Spleen (tissue), 13 donors: ENCODE measurements at places on chromosomes 1 and 21.

DNA sequence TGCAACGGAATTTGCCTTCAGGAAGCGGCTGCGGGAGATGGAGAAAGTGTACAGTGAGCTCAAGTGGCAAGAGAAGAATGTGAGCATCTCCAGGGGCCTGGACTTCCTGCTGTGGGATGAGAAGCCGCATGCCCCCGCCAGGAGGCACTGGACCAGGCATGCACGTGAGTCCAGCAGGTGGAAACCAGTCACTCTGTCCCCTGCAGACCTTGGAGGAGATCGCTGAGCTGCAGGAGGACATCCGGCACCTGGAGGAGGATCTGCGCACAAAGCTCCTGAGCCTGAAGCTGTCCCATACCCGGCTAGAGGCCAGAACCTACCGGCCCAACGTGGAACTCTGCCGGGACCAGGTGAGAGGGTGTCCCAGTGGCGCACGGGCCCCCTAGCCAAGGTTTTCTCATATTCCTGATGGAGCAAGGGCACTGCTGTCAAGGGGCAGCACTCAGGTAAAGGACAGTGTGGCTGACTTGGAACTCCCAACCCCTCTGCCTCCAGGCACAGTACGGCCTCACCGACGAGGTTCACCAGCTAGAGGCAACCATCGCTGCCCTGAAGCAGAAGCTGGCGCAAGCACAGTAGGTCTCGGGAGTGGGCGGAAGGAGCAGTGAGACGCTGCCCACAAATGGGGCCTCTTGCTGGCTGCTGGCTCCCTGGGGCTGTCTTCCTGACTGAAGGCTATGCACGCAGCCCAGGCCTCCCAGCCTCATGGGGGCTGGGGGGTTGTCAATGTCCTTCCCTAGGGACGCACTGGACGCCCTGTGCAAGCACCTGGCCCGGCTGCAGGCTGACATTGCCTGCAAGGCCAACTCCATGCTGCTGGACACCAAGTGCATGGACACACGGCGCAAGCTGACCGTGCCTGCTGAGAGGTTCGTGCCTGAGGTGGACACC, 1.2 kb upstream of the ADPRS start:
- peak; percentile 83 for DNase-seq

DNA sequence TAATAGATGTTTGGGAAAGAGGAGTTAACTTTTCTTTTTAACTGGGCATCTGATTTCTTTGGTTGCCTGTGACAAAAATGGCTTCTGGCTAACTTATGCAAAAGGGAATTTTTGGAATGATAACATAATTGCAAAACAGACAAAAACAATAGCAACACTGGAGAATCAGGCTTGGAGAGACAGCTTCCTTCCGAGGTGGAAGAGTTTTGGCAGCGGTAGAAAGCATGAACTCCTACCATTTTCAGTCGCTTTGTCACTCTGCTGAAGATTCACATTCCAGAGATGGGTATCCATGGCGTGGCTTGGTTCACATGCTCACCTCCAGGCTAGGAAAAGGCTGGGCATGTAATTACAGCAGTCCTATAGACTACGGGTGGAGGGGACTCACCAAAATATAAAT, 17.2 kb upstream of the FGGY start:
- no peak for DNase-seq

DNA sequence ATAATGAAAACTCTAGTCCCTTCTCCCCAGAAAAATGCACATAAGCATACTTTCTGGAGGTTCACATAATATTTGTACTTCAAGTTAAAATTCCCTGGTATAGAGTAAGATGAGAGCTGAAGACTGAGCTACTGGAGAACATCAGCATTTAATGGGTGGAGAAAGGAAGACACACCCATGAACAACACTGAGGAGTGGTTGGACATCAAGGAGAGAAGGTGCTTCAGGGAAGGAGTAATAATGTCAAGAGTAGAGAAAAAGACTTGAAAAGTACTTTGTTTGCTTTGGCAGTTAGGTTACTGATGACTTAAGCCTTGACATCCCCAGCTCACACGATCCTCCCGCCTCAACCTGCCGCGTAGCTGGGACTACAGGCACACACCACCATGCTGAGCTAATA, 21.9 kb downstream of the PEA15 start:
- no peak for DNase-seq

- no peak for DNase-seq
These were observed 87.6 kb downstream of the CNIH3 start for GRCh38 chr1:224703702-224704101.

GRCh38 chr1:209109001-209109785, 474.3 kb upstream of the CAMK1G start:
- no peak for DNase-seq

DNA sequence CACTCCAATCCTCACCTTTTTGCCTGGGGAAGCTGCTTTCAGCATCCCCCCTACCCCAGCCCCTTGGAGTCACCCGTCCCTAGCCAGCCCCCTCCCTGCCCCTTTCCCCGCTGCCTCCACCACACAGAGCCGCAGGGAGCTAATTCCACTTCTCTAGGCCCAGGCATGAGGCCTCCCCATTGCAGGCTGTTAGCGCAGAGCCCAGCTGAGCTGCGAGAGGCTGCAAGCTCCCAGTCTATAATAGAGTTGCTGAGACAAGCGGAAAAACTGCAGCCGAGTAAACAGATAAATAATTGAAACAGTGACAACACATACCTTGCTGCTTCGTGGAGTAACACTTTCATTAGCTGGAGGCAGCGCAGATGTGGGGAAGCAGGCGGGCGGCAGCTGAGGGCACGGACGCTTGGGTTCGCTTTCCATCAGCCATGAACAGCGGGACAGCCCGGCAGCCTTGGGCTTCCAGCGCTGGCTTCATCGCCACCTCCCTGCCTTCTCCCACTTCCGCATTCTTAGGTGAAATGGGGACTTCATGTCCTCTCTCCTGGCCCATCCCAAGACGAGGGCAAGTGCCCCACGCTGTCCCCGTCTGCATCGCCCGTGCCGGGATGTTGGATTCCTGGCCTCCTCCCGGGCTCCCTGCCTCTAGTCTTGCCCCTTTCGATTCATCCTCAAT, 183.3 kb downstream of the IGSF21 start:
- DNase-seq: no peak

- DNase-seq: no peak
These were observed 41.3 kb downstream of the RIPK4 start for GRCh38 chr21:41725421-41726031.

- no peak for DNase-seq
These were observed 32.4 kb downstream of the KIF21B start for GRCh38 chr1:200991097-200991614.

DNA sequence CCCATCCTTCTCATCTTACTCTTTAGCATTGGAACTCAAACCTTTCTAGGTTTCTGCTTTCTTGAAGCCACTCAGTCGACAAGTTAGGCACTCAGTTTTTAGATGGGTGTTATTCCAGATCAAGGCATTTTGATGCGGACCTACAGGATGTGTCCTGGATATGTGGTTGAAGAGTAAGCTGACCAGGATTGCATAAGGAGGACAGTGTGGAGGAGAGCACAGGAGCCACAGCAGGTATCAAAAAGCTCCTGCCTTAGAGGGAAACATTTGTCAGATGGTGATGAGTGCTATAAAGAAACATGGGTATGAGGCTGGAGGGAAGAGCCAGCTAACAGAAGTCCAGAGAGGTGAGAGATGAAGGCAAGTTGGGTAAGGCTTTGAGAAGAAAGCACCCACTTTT, 33.9 kb upstream of the OPRD1 start:
- DNase-seq: no peak

DNA sequence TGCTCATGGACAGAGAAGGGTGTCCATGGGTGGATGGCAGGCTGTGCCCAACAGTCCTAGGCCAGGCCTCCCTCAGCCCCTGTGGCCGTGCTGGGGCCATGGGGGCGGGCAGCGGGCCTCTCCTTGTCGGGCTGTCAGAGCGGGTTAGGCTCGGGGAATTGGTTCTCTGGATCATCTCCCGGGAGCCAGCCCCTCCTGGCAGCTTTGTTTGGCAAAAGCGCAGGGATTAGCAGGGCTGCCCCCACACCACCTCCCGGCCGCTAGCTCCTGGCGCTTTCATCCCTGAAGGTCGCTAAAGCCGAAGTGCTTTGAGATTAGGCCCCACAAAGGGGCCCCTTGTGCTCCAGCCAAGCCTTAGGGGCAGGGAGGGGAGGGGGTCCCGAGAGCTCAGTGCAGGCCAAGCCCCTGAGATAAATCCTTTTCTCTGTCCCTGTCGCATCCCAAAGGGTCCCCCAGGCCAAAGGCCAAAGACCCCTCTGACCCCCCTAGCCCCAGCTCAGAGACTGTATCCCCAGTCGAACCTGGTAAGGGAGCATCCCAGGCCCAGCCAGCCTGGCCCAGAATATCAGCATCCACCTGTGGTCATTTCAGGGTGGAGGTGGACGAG, 9.8 kb upstream of the DMBX1 start:
- peak; percentile 41 for DNase-seq

DNA sequence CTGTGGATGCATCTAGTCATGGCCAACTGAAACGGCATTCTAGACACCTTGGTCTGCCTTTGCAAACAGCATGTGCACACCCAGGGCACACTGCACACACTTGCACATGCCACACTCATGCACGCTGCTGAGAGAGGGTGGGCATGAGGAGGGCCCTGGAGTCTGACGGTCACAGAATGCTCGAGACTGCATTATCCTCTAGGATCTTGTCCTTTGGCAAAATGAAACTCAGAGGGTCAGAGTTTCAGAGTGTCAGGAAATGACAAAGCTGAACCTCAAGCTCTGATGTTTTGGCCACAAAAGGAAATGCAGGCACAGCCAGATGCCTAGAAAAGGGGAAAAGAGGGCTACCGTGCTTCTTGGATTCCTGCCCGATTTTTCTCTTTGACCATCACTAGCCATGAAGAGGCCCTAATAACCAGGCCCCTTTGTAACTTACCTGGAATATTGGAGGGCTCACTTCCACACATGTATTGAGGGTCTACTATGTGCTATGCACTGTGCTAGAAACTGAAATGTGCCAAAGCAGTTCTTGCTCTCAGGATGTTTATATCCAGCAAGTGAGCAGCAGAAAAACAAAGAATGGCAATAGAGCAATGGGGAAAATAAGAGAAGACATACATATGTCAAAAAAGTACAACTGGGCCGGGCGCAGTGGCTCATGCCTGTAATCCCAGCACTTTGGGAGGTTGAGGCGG, 65.4 kb downstream of the TOMM20 start:
- no peak for DNase-seq

DNA sequence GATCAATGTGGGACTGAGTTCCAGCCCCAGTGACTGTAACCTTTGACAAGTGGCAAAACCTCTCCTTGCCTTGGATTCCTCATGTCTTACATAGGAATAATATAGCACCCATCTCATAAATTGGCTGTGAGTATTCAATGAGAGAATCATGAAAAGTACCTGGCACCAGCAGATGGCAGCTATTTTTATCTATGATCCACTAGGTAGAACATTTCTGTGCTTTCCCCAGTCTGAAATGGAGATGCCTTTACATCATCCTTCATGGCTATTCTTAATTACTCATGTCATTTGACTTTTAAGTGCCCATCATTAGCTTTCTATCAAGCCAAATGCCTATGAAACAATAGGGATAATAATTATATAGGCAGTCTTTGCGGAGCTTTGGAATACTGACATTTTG, 130.1 kb downstream of the TGFB2 start:
- no peak for DNase-seq

DNA sequence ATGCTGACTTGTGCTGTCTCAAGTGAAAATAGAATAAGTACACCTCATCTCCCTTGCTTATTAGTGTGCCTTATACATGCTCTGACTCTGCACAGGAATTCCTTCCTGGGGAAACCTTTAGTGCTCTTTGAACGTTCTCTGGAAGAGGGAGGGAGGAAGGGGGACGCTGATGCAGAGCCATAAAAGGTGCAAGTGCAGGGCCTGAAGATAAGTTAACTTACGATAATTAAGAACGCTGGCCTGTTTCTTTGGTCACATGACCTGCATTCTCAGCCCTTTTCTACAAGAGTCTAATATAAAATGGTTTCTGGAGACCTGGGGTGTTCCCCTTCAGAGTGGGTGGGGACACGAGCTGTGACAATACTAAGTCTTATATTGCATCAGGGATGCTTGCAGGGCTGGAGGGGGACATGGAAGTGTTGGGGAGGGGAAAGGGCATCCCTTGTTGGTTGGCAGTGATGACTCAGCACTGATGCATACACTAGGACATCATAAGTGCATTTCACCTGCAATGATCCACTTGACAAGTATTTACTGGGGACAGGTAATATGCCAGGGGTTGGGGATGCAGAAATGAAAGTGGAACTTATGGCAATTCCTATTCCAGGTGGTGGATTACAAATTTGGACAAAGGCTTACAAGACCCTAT, 26.3 kb upstream of the KIAA0040 start:
- DNase-seq: no peak

DNA sequence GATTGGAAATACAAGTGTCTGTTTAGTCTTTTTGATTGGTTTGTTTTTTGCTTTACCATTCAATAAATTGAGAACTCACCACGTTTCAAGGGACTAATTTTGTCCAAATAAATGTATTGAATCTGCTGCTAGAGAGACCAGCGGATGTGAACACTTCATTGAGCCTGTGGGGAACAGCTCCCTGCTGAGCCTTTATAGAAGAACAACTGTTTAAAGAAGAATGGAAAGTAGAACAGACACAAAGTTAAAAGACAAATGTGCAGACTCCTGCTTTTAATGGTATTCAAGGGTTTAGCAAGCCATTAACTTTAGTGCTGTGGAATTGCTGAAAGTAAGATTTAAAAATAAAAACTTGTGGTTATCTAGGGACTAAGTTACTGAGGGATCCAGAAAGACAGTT, 817.7 kb upstream of the B3GALT2 start:
- DNase-seq: no peak

DNA sequence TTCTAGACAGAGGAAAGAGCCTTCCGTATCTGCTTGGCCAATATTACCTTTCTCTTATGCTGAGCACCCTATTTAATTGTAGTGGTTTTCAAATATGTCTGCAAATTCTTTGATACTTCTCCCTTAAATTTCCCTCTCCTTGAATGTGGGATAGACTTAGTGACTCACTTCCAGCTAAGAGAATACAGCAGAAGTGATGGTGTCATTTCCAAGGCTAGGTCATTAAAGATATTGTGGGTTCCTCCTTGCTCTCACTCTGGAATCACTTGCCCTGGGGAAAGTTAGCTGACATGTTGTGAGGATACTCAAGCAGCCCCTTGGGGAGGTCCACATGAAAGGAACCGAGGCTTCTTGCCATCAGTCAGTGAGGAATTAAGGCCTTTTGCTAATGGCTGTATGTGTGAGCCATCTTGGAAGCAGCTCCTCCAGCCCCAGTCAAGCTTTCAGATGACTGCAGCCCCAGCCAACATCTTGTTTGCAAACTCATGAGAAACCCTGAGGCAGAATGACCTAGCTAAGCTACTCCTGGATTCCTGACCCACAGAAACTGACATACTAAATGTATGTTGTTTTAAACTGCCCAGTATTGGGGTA, 8.1 kb upstream of the CITED4 start:
- DNase-seq: no peak

- peak; percentile 64 for DNase-seq
These were observed 20.9 kb downstream of the LHX4 start for GRCh38 chr1:180250883-180251509.
